ENCODE measurements at places on chromosomes 11 and 22.

DNA sequence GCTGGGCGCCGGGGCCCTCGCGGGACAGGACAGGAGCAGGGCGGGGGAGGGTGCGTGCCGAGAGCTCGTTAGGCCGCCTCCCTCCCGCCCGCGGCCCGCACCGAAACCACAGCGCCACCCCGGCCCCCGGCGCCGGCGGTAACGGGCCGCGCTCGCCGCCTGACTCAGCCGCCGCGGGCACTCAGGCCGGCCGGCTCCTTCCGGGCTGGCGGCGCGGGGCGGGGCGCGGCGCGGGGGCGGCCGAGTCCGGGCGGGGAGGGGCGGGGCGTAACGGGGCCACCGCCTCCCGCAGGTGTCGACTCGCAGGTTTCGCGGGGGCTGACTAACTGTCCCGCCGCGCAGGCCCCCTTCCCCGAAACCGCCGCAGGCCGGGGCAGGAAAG is at the start of gene AP5B1:
Gene AP5B1 (minus strand): TSS at position 207 of the 382 bp plus-strand sequence. CDS start 385 bp downstream, outside the sequence.
- DNase-seq = peak; percentile 70

DNA sequence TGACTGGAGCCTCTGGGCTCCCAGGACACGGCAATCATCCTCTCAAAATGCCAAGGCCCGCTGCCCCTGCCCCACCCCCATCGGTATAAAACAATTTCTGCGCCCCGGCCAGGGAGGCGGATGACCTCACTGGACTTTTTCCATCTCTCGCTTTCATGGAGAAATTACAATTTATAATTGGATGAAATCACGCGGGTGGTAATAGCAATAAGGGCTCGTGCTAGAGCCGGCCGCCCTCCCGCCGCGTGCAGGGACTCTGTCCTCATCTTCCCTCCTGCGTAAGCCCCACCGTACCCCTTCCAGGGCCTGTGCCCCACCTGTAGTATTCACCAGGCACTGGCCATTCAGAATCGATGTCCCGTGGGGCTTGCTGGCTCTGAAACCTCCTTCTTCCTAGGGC is 64.5 kb downstream of the MACROD1 start:
- DNase-seq = no peak

DNA sequence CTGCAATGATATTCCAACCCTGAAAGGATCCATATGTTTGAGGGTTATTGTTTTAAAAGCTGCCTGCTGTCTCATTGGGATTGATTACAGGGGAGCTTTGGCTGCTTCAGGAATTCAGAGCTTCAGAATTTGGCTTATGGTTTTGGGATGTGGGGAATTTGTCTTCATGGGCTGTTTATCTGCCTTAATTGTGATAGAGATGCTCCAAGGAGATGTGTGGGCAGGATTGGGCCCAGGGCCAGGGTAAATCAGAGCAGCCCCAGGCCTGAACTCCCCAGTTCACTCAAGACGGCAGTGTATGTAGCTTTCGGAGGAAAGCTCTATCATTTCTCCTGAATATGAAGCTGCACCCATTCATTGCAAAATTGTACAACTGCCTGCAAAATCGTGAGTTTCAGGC is 88.5 kb downstream of the ALX4 start:
- DNase-seq = no peak

- no peak for DNase-seq
Observed at GRCh38 chr22:31360029-31360428, 13.9 kb upstream of the PATZ1 start.

- DNase-seq = no peak
Observed at GRCh38 chr11:103529181-103529684, 420.0 kb downstream of the DYNC2H1 start.

- DNase-seq = no peak
Observed at GRCh38 chr11:114685097-114685496, 6.8 kb downstream of the NXPE2 start.

DNA sequence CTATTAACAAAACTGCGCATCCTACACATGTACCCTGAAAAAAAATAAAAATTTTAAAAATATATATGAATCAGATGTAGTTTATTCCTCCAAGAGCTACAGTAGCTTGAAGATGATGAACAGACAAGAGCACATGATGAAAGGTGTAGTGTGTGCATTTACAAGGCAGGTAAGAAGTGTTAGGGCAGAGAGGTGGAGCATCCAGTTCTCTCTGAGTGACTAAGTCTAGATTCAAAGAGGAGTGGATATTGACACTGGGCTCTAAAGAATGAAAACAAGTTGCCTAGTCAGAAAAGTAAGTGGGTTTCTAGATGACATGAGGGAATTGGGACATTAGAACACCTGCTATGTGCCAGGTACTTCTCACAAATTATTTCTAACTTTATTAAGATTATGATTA is 76.0 kb upstream of the CARD18 start:
- no peak for DNase-seq

GRCh38 chr11:6745465-6746015 is 26.2 kb downstream of the OR2AG2 start:
- DNase-seq = no peak
